ENCODE measurements at places on chromosomes 1 and 21.

DNA sequence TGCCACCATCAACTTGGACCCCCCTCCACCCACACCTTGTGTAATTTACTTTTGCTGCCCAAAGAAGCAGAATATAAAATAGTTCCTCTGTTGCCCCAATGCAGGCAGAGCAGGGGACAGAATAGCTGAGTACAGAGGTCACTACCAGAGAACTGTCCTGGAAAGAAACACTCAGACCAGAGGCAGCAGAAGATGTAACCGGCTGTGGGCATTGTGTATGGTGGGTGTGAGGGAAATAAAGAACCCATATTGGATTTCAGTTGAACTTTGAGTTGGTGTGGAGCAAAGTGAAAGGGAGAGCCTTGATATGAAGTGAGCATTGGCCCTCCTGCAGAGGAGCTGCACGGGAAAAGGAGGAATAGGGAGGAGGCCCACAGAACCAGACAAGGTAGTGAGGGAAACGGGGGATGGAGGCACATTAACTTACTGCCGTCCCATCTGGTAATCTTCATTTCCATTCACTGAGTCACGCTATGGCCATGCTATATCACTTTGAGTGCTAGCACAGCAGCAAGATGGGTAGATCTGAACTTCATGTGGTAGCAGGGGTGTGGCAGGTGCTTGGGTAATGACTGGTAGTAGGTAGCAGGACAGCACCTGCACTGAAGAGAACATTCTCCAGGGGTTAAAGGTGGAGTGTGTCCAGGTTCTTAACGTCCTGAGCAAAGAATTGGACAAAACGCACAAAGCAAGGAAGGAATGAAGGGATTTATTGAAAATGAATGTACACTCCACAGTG lies 56.3 kb upstream of the FBXO28 start:
- DNase-seq = no peak

DNA sequence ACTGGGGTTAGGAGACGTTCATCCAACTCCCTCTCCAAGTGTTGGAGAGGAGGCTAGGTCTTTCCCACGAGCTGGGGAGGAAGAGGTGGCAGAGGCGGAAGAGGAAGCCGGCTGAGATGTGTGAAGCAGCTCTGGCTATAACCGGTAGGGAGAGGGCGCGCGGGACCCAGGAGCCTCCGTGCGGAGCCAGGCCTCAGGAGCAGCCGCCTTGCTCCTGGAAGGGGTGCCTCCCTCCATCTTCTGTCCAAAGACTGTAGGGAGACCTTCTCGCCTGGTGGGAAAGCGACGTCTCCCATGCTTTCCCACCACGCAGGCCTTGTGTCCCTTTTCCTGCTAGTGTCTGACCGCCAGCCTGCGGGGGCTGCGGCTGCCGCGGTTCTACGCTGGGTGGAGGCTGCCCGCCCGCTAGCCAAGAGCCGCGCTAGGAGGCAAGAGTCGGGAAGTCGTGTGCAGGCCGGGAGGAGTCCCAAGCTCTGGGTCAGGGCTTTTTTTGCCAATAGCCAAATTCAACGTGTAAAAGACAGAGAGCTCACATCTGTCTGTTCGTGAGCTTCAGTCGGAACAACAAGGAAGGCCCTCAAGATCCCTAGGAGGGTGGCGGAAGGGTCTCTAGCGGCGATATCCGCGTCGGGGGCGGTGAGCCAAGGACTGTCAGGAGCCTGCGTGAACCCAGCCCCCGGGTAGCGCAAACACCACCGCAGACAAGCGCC lies 8.4 kb upstream of the NBPF11 start:
- no peak for DNase-seq

DNA sequence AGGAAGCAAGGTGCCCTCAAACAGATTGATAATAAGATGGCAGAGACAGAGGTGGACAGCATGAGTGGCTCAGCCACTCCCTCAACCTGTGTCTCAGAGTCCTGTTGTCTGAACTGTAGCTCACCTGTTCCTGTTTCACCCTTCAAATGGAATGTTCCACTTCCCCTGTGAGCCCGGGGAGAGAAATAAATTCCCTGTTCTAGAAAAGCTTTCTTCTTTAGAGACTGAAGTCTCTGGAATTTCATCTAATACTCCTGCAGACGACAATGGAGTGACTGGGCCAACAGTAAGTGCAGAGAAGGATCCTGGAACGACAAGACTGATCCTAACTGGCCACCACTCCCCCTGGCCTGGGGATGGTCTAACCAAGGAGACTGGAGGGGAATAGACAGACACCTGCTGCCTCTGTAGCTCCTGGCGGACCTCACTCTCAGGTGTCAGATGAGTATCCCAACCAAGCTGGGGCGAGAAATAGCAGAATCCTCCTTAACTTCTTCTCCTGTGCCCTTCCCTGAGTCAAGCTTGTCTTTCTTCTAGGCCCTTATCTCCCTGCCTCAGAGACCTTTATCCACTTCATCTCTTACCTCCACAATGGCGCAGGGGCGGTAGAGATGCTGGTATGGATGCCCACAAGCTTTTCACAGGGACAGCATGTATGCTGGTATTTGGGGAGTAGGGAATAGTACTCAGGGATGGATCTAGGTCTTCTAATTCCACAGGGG lies 45.4 kb downstream of the PLEKHA6 start:
- DNase-seq = no peak

DNA sequence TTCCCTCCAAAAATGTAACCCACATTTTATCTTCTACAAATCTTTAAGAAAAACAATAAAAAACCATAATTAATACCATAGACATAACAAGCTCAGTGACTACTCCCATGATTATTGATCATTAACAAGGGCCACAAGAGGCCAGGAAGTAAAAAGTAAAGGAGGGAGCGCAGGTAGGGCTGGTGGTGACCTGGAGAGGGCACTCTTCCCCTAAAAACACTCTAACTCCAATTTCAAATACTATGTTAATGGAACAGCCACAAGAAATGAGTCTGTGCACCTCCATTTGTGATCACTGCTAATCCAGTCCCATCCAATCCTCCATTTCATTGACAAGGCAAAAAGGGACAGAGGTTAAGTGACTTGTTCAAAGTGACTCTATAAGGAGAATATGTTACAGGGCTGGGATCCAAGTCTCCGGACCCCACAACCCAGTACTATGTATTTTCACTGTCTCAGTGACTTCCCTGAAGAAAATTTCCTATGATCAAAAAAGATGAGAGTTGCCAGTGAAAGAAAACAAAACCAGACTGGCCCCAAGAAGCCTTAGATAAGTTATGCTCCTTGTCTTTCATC lies 41.2 kb upstream of the CFAP298 start:
- DNase-seq = peak; percentile 18

DNA sequence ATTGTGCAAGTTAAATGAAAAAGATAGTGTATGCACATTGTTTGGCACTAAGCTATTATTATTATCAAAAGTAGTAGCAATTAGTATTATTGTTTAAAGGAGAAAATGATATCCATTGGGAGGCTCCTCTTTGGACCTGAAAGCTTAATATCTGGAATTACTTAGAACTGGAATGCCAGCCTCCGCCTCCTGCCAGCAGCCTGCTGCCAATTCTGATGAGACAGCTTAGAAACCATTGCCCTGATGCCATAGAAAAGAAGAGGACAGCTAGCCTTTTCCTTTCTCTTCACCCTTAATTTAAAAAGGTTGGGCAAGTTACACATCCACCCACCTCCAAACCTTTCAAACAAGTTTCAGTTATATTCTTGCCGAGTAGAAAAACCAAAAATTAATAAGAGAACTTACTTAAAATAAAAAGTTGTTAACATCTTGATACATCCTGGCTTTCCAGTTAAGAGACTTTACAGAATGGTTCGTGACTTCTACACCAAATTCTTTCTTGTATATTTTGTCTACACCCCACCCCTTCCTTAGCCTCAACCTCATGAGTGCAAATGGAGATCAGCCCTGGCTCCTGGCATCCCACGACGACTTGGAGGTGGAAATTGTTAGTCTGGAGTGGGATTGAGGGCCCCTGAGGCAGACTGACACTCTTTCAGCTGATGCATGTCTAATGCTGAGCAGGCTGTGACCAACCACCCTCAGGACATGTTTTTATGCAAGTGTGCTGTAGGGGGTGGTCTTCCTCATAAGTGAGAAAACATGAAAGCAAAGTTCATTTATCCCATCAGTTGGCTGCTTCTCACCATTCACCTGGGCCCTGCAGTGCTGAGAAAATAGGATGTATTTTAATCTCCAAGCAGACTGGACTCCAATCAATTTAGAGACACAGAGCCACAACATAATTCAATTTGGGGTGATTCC lies 120.6 kb downstream of the KCNJ15 start:
- no peak for DNase-seq

GRCh38 chr1:158969855-158970254 lies 38.5 kb downstream of the PYHIN1 start:
- DNase-seq = no peak

DNA sequence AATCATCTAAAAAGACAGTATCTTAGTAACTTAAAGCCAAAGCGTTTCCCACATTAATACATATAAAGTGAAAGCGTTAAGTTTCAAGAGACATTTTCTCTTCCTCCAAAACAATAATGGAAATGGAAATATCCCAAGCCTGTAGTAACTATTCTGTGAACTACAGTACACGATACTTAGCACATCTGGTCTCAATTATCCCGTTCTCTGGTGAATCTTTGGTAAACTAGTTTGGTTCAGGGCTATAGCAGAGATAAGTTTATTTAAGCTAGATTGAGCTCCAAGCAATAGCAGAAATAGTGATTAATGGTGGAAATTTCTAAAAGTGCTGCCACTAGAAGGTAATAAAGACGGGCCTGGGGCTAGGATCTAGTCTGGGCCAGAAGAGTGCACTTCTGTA lies 55.2 kb downstream of the PCNX2 start:
- DNase-seq = no peak

GRCh38 chr1:2127187-2128145 lies 67.1 kb downstream of the FAAP20 start:
- DNase-seq = no peak

GRCh38 chr1:101299141-101299540 lies 62.3 kb downstream of the S1PR1 start:
- DNase-seq = no peak

DNA sequence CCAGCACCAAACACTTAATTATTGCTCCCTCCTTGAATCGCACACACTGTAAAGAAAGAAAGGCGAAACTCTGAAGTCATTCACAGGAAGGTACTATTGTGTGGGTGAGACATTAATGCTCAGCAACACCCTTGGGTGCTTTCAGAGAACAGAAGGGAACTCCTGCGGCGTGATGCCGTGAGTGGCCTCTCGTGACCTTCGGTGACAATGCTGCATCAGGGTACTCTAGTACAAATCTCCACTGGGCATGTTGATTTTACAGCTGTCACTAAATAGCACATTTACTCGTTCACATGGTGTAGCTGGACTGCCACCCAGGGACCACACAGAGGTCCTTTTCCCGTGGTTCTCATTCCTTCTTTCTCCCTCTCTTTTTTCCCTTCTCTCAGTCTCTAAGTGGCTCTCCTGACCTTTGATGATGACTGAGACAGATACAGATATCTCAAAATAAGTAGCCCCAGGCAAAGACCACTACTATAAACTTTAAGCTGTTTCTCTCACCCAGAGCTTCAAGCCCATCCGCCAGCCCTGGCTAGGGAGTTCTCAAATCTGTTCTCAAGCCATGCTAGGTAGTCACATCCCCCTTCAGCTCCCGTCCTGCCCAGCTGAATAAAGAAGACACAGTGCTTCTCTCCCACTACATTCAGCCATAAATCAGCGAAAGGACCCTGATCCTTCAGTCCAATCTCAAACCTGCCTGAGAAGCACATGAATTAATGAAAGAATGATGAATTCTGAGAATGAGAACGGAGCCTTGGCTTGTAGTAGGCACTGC lies 223.4 kb upstream of the FMN2 start:
- no peak for DNase-seq

DNA sequence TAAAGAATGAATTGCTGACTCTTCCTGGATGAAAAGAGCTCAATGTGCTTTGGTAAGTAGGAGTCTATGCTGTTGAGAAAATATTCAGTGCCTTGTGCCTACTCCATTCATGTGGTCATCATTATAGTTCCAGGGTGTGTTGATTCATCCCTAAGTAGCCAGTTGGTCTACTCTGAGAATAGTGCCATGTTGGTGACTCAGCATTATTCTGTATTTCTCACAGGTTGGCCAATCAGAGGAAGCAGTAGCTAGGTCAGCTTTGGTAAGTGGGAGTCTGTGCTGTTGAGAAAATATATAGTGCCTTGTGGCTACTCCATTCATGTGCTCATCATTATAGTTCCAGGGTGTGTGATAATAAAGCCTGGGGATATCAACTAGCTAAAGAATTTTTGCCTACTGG lies 397.3 kb downstream of the AGBL4 start:
- DNase-seq = no peak

DNA sequence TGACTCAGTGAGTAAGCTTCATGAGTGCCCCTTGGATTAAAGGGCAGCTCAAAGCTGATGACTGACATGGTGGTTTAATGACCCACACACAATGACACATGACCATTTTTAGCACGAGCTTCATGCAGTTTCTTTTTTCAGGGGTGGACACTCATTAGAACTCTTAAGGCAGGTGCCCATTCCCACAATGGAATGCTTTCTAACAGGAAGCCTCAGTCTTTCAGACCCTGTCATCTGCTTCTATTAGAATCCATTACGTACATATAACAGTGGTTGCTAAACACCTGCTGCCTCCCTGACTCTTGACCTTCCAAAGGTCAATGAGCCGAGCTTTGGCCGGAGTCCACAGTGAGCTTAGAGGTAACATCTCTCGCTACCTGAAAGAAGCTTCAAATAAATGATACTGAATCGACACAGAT lies 27.4 kb downstream of the AKNAD1 start:
- DNase-seq = no peak

DNA sequence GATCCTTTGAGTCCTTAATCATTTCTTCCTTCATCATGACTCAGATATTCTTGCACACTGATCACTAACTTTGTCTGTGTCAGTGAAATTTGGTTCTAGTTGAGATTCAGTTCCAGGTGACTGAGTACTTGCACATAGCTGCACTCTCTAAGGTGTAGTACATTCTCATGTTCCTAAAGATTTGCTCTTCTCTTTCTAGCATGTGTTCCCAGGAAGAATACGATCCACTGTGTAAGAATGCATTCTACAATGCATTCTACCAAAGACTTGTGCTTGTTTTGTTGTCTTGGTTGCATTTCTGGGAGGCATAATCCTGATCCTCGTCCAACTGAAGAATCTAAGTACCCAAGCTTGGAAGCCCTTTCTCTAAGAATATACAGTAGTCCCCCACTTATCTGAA lies 104.3 kb upstream of the CDC42BPA start:
- DNase-seq = no peak
